A549 treated with Hydrocortisone at 1 μM for 4 hours (cell line): ENCODE measurements at places on chromosomes 12 and 14. TPM values are rescaled to one million over a fixed set of nuclear protein-coding genes. Genes with fewer than 3 reads are reported as not detected.

MFAP5 gene
- 0.12 to 0.49 TPM (median 0.23 TPM) in 5 replicates for total RNA-seq

TNFAIP2 gene
- total RNA-seq, result 270 to 315 TPM (median 301 TPM) in 5 replicates

SETD3 gene
- total RNA-seq, result 42.2 to 56.6 TPM (median 47.5 TPM) in 5 replicates

GDF3 gene
- not detected in 5 replicates for total RNA-seq

LTB4R2 gene
- 3.0 to 4.9 TPM (median 3.8 TPM) in 5 replicates for total RNA-seq

CLEC12A gene
- total RNA-seq, result not detected in 5 replicates

KRR1 gene
- total RNA-seq, result 51.9 to 79.7 TPM (median 55.6 TPM) in 5 replicates

SPRING1 gene
- 19.6 to 26.0 TPM (median 24.7 TPM) in 5 replicates for total RNA-seq

TMPRSS12 gene
- not detected in 5 replicates for total RNA-seq
